Fibroblast of the aortic adventitia (primary cell): ENCODE measurements at places on chromosomes 16 and 17. TPM values are rescaled to one million over a fixed set of nuclear protein-coding genes. Genes with fewer than 3 reads are reported as not detected.

The EPOP gene
- 0.99 and 5.0 TPM in 2 replicates for total RNA-seq

The ABCA9 gene
- total RNA-seq = 122 and 235 TPM in 2 replicates

The BIRC5 gene
- total RNA-seq = 0.57 and 31.8 TPM in 2 replicates

DNA sequence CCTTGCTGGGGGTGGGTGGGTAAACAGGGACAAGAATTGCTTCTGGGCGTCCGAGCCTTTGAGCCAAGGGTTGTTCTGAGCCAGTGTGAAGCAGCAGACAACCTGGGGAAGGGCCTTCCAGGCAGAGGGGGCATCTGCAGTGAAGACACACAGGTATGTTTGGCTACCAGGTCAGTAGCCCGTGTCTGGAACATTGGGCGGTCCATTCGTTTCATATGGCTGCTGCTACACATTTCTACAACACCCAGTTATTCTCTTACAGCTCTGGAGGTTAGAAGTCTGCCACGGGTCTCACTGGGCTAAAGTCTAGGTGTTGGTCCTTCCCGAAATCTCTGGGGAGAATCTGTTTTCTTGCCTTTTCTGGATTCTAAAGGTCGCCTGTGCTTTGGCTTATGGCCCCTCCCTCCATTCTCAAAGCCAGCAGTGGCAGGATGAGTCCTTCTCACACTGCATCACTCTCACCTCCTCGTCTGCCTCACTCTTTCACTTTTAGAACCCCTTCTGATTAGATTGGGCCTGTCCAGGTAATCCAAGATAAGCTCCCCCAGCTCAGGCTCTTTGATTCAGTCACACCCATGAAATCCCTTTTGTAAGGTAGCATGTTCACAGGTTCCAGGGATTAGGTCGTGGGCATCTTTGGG is 136.1 kb downstream of the CLEC16A start:
- DNase-seq = no peak

DNA sequence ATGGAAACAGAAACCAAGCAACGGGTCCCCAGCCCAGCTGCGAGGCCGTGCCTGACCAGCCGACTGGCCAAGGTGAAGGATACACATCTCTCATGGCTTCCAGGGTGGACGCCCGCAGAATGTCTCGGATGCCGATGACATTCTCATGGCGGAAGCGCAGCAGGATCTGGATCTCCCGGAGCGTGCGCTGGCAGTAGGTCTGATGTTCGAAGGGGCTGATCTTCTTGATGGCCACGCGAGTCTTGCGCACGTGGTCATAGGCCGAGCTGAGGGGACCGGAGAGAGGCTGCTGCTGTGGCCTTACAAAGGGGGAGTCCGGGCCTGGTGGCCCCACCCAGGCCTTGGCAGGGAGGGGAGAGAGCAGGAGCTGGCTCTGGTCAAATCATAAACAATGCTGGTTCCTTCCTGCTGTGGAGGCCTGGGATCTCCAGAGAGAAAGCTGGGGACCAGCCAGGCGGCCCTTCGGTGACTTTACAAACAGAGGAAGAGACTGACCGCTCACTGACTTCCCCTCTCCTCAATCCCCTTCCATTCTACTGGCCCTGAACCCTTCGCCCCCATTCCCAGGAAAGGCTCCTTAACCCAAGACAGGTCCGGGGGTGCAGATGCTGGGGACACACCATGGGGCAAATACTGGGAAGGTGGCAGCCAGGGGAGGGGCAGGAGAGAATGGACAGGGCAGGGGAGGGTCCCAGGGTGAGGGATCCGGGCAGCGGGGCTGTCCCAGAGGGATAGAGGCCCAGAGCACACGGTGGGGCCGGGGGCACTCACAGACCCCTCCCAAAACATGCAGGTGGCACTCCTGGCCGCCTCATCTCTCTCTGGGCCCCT is 1.1 kb downstream of the MAPK3 start:
- DNase-seq = peak; percentile 63

GRCh38 chr17:57534863-57535248 is 210.2 kb downstream of the CCDC182 start:
- DNase-seq = no peak

DNA sequence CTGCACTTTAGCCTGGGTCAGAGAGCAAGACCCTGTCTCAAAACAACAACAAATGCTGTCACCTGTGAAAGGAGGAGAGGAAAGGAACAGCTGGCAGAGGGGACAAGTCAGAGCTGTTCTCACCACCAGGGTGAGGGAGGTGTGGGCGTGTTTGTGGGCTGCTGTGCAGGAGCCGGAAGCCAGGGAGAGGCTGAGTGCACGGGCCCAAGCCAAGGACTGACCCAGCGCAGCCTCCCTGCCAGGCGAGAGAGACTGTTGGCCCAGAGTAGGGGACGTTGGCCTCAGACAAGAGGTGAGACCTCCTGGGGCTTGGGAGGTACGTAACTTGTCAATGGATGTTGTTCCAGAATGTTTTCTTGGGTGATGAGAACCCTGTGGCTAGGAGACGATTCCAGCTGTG is 10.7 kb downstream of the SPNS2 start:
- no peak for DNase-seq

DNA sequence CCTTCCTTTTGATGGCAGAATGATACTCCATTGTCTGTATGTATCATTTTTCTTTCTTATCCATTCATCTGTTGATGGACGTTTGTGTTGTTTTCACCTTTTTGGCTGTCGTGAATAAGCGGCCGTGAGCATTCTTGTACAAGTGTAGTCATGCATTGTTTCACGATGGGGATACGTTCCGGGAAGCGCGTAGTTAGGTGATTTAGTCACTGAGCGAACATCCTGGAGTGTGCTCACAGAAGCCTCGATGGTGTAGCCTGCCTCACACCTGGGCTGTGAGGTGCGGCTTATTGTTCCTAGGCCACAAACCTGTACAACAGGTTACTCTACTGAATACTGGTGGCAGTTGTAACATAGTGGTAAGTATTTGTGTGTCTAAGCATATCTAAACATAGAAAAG is 136.5 kb downstream of the CMIP start:
- no peak for DNase-seq

GRCh38 chr16:1535391-1536291 is 2.2 kb downstream of the TMEM204 start:
- DNase-seq = peak; percentile 45

- DNase-seq = peak; percentile 83
Measured at GRCh38 chr17:64180089-64181073, 50.4 kb upstream of the ERN1 start.

DNA sequence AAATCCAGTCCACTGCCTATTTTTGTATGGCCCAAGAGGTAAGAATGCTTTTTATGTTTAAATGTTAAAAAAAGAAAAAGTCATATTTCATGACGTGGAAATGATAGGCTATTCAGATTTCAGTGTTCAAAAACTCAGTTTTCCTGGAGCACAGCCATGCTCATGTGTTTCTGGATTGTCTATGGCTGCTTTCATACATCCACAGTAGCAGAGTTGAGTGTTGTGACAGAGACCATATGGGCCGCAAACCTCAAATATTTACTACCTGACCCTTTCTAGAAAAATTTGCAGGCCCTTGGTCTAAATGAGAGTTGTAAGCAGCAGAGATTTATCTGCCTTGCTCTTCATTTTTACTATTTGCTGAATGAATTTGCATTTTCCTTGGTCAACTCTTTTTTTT is 264.1 kb downstream of the CBLN1 start:
- no peak for DNase-seq

DNA sequence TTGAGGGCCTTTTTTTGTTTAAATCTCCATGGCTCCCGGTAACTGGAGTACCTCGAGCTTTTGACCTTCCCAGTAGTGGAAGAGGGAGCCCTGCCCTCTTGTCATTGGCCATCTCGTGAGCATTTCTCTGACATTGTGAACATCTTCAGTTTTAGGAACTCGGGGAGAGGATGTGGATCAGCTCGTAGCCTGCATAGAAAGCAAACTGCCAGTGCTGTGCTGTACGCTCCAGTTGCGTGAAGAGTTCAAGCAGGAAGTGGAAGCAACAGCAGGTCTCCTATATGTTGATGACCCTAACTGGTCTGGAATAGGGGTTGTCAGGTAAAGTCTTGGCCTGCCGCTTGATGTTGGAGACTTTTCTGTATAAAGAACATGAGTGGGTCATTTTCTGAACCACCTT is 24.3 kb downstream of the NTAN1 start:
- no peak for DNase-seq

DNA sequence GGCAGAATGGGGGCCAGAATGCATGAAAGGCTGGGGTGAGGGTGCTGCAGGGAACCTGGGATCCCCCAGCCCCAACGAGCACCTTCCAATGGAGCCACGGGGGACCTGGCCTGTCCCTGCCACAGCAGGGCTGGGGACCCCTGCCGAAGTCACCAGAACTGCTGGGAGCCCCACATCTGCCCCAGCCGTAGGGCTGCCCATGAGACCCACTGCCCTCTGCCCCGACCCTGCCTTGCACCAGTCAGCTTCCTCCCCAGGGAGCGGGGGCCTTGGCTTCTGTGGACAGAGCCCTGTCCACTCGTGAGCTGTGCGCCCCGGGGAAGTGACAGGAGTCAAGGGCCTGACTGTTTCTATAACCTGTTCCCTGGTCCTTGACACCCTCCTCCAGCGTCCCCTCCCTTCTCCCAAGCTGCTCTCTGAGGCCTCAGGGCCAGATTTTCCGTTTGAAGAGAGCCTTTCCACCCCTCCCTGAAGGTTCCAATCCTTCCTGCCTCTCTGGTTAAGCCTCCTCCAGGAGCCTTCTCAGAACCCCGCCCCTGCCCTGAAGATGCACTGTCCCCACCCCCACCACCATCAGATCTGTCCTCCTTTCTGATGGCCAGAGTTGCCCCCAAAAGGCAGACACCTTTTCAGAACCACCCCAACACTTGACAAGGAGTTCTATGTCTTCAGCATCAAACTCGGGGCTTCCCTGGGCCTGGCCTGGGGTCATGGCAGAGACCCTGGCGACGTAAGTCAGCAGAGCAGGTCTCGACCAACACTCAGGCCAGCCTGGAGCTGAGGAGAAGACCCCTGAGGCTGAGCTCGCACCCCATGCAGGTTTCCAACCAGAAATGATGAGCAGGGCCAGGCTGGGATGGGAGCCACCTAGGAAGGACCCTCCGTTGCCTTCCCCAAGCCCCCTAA is 10.7 kb upstream of the PRR29 start:
- DNase-seq = no peak

GRCh38 chr16:82389956-82390650 is 220.1 kb upstream of the MPHOSPH6 start:
- DNase-seq = no peak

- no peak for DNase-seq
Measured at GRCh38 chr17:68564415-68565111, 36.6 kb downstream of the FAM20A start.

DNA sequence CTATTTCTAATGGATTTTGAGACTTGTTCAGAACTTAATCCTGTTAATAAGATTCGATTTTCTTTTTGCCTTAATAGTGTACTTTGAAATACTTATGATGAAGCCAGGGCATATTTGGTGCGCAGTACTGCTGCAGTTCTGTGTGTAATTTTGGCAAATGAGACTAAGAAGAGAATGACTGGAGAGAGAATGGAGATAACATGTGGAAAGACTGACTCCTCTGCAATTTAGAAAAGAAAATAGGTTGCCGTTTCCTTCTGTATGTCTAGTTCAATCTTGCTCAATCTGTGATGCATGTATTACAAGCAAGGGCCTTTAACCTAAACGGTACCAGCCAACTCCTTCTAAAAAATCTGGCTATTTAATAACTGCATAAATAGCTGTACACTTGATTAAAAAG is 285.1 kb upstream of the CDH11 start:
- DNase-seq = peak; percentile 10

GRCh38 chr17:72120642-72121163 is at the start of gene SOX9:
SOX9 (plus strand) TSS chr17:72121020; CDS start chr17:72121392, 372 bp downstream.
- DNase-seq = peak; percentile 79

- no peak for DNase-seq
Measured at GRCh38 chr17:72476575-72476986, 355.8 kb downstream of the SOX9 start.

GRCh38 chr16:81315271-81316175 is 761 bp downstream of the GAN start:
- DNase-seq = peak; percentile 46

GRCh38 chr16:84577034-84577803 is 40.7 kb downstream of the COTL1 start:
- no peak for DNase-seq

- DNase-seq = no peak
Measured at GRCh38 chr16:77662246-77662645, 60.1 kb upstream of the NUDT7 start.

DNA sequence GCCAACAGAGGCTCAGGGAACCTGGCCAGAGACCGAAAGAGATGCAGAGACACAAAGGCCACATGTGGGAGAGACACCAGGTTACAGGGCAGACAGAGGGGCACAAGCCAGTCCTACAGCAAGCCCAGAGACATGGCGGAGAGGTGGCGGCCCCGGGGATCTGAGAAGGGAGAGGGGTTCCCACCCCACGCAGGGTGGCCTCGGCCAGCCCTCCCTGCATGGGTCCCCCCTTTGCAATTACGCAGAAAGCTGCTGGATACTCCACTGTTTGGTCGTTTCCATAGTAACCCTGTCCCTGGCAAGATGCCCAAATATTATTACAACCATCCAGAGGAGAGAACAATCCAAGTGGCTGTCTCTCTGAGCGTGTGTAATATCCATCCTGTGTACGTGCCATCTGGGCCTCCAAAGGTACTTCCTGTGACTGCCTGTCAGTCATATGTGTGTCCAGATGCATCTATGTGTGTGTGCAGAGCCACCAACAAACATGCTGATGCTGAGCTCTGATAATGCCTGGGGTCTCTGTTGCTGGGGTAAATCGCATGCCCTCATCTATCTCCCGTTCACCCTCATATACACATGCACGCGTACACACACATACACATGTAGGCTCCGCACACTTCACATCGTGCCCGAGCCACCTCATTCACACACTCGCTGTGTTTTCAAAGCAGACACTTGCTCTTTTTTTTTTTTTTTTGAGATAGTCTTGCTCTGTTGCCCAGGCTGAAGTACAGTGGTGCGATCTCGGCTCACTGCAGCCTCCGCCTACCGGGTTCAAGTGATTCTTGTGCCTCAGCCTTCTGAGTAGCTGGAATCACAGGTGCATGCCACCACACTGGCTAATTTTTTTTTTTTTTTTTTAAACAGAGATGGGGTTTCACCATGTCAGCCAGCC is 5.5 kb downstream of the PCGF2 start:
- DNase-seq = peak; percentile 87
